HS-27A (cell line): ENCODE measurements at places on chromosomes 16 and 17.
A peak's percentile ranks its signal among the peaks of the same experiment; 100 is the strongest.

DNA sequence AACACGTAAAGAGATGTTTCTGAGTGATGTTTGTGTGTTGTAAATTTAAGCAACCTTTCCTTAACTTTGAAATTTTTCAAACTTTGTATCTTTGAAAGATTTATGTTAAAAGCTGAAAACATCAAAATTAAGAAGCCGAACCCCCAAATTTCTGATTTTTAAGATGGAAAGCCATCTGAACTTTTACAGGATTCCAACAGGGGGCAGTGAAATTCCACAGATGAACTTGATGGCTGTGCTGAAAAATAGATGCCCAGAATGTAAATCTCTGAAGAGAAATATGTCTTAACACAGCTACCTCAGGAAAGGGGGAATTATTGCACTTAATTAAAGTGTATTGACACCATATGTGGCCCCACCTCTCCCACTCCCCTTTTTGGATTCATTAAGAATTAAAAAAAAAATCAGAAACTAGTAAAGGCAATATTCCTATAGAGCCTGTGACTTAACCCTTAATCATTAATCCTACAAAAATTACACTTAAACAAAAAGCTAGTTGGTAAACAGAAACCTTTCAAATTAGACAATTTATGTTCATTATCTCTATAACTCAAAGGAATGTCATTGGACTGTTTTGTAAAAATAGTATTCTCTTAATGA, 597.9 kb downstream of the KCNJ2 start:
- DNase-seq: no peak

DNA sequence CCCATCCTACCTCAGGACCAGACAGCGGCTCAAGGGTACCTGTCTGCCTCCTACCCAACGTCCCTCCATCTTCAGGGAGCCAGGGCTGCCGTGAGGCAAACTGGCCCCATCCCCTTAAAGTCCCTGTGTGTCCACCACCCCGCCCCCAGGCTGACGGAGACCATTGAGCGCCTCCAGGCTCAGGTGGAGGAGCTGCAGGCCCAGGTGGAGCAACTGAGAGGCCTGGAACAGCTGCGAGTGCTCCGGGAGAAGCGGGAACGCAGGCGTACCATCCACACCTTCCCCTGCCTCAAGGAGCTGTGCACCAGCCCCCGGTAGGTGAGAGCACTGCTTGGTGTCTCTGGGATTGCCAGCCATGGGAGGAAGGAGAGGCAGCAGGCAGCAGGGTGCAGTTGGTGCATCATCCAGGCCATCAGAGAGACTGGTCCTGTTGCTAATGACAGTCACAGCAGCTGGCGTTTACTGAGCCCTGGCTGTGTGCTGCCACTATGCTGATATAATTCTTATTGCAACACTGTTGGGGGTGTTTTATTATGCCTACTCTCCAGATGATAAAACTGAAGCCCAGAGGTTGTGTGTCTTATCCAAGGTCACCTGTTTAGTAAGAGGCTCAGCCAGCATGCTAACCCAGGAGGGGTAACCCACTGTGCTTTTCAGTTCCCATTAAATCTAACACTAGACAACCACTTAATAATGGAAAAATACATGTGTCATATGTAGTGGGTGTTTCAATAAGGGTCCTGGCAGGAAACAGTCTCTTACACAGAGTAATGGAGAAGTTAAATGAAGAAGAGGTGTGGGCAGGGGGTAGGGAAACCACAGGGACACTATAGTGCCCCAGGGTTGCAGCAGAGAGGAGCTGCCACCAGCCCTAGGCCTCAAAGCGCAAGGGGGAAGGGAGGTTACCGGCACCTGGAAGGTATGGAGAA, 10.3 kb upstream of the MRPL58 start:
- DNase-seq: no peak

DNA sequence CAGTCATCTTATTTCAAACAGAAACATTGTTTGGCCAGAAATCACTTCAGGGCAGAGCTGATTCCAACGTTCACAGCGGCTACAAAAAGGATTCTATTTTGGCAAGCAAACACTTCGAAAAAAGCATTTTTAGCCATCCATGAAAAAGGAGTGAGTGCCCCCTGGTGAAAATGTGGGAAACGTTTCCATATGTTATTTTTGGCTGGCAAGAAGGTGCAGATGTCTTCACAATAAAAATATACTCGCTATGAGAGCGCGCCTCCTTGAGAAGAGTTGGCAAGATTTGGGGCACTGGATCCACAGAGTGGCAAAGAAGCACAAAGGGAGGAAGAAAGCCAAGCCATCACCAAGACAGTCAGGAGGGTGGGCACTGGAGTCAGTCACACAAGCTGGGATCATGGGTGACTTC, 191.1 kb downstream of the CHD9NB start:
- no peak for DNase-seq

DNA sequence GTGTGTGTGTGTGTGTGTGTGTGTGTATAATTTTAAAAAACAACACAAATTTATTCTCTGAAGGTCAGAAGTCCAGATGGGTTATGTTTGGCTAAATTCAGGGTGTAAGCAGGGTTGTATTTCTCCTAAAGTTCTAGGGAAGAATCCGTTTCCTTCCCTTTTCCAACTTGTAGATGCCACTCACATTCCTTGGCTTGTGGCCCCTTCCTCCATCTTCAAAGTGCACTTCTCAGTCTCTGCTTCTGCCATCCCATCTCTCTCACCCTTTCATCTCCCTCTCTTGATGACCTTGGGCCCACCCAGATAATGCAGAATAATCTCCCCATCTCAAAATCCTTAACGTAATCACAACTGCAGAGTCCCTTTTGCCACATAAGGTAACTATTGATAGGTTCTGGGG, 7.8 kb upstream of the TFAP4 start:
- DNase-seq: no peak

GRCh38 chr17:58381124-58382035, 29.4 kb upstream of the SUPT4H1 start:
- no peak for DNase-seq

- DNase-seq: no peak
Measured at GRCh38 chr17:1180958-1181752, 1.4 kb upstream of the ABR start.

DNA sequence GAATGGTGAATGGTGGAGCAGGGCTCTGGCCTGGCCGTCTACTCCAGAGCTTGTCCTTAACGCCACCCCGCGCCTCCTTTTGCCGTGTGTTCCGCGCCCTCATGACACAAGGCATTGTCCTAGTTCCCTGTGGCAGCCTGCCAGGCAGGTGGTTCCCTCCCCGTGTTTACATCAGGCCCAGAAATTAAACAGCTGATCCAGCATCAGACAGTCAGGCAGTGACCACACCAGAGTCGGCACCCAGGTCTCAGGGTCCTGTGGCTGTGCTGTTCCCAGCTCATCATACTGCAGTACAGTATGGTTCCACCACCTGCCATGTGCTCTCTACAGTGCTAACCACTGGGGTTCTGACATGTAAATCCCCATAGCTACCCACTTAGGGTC, 119.7 kb downstream of the RAB11FIP4 start:
- no peak for DNase-seq

GRCh38 chr17:77299256-77300015, 158.7 kb downstream of the SEC14L1 start:
- no peak for DNase-seq

GRCh38 chr17:76701471-76701967, 9.2 kb downstream of the MXRA7 start:
- no peak for DNase-seq

- no peak for DNase-seq
Measured at GRCh38 chr16:4270091-4270490, 2.7 kb downstream of the TFAP4 start.

GRCh38 chr16:87541147-87541871, 48.5 kb upstream of the ZCCHC14 start:
- no peak for DNase-seq

GRCh38 chr16:17561056-17561455, 90.3 kb upstream of the XYLT1 start:
- DNase-seq: no peak

DNA sequence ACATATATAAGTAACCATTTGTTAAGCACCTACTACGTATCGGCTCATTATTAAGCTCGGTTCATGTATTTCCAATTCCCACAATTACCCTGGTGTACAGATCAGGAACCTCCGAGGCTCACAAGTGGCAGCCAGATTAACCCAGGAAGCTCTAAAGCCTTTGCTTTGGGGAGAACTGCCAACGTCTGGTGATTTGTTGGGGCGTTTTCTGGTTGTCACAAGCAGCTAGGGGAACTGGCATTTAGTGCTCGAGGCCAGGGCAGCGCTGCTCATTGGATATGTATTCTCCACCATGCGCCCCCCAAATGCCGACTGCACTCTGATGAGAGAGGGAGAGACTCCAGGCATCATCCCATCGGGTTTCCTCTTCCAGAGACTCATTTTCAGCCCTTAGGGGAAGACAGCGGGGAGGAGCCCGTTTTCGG, 541 bp downstream of the ZNF18 start:
- peak; percentile 47 for DNase-seq

DNA sequence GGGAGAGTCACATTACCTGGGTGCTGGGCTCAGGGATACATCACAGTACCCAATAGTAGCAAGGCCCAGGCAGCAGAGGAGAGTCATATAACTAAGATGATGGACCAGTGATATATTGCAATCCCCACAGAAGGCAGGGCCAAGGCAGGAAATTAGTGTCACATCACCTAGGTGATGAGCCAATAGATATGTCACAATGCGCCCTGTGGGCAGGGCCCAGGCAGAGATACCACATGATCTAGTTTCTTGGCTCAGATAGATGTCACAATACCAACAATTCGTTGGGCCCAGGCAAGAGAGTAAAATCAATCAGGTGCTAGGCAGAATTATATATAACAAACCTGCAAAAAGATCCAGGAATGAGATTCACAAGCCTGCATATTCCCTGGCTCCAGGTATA, 2111.5 kb downstream of the TP53TG3F start:
- DNase-seq: no peak

- no peak for DNase-seq
Measured at GRCh38 chr17:81386646-81387099, 8.6 kb upstream of the BAHCC1 start.

DNA sequence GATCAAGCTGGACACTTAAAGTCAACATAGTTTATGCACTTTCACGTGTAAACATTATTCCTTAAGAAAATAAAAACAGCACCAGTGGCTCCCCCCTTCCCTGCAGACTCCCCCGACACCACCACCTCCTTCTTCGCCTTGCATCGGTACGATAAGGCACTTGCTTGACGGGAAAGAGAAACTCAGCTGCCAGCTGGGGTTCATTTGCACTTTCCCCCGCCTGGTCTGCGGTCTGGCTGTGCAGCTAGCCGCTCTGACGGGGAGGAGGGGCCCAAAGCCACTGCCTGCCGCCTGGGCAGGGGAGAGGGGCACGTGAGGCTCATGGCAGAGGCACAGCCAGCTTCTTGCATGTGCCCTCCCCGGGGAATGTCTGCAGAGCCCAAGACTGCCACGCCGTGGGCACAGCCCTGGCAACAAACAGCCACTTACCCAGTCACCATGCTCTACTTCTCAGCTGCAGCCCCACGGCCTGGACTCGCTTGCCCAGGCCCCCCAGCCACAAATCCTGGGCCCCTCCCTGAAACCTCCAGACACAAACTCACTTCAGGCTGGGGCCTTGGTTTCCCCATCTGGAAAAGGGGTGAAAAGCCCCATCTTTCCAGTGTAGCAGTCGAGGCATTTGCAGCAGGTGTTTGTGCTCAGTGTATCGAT, 16.5 kb upstream of the PRM1 start:
- DNase-seq: no peak

- DNase-seq: no peak
Measured at GRCh38 chr16:56262551-56263245, 71.4 kb downstream of the GNAO1 start.

DNA sequence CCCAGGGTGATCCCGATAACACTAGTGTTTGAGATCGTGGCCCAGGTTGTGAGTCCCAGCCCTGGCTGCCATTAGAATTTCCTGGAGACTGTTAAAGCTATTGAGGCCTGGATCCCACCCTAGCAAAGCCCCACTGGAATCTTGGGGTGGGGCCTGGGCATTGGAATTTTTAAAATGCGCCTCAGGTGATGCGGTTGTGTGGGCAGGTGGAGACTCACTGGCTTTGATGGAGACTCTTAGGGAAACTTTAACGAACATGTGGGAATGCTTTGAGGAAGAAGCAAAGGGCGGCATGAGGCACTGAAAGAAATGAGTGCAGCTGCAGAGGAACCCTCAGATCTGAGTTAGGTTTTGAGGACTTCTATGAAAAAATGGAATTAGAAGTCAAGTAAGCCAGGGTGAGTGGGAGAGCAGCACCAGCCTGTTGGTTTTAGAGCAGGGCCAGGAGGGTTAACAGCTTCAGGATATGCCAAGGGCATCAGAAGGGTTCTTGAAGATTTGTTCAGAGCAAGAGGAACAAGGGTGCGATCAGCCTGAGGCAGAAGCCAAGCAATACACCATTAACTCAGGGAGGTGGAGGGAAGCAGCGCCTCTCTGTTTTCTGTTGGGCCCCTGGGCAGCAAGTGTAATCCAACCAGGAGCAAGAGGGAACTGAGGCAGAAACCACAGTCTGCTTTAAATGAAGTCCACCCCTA, 42.5 kb downstream of the KSR1 start:
- DNase-seq: no peak

- no peak for DNase-seq
Measured at GRCh38 chr17:30219833-30220232, 15.7 kb downstream of the SLC6A4 start.

DNA sequence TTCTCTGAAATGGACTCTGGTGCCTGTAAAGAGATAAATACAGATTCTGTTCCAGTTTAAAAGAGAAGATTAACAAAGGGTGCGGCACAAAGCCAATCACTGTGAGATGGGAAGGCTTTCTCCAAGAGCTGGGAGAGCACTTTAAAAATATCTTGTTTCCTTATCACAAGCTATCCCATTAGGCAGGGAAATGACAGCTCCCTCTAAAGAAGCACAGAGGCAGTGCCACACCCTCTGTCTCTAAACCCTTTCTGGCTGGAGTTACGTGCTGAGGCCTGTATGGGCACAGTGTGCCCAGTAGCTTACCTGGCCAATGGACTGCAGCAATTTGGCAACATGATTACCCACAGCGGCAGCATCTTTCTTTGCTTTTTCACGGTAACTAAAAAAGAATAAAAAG, 9.0 kb upstream of the TERB1 start:
- DNase-seq: no peak

GRCh38 chr17:59287891-59288290, 43.6 kb upstream of the YPEL2 start:
- no peak for DNase-seq

DNA sequence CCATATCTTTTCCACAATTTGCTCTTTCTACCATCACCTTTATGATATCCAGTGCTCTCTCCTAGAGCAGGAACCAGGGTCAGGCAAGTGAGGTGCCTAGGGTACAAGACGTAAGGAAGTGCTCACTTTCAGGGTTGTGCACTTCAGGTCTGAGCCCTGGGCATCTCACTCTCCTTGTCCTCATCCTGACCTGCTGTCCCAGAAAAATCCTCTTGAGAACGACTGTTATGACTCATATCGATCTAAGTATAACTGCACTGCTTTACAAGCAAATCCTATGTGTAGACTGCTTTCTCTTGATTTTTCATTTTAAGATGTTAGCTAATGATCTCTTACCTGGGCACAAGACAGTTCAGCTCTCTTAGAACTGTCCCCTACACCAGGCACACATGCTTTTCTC, 100.1 kb downstream of the TMEM100 start:
- no peak for DNase-seq

GRCh38 chr16:21219551-21219950, 8.2 kb upstream of the ZP2 start:
- no peak for DNase-seq

- DNase-seq: peak; percentile 55
Measured at GRCh38 chr17:61201211-61201610, 198.4 kb upstream of the TBX2 start.

- peak; percentile 85 for DNase-seq
Measured at GRCh38 chr17:15290605-15291004, 25.5 kb upstream of the PMP22 start.
